ENCODE measurements at places on chromosomes 16 and 17.
A peak's percentile ranks its signal among the peaks of the same experiment; 100 is the strongest.

DNA sequence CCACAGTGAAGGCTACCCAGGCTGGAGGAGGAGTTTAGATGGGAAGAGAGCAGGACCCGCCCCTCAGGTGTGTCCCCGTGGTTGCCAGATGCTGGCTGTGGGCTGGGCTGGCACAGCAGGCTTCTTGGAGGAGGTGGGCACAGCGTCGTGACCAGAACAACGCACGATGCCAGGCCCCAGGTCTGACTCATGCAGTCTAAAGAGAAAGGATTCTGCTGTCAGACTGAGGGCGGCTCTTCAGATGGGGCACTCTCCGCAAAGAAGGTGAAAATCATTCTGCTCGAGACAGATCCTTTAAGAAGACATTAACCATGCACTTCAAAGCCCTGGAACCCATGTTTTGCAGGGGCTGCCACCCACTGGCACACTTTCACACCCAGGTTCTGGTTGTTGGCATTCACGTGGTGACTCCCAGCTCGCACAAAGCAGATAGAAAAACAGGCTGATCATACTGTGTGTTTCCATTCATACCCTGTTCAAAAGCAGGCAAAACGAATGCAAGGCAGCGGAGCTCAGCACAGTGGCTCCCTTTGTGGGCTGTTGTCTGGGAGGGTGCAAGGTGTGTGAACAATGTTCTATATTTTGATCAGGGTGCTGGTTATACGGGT is 19.0 kb downstream of the CACNG4 start:
- no peak for DNase-seq

- DNase-seq, result peak; percentile 71
Observed at GRCh38 chr17:7932949-7933348, 943 bp downstream of the CNTROB start.

GRCh38 chr16:81651758-81652718 is 127.1 kb upstream of the PLCG2 start:
- DNase-seq, result no peak

- no peak for DNase-seq
Observed at GRCh38 chr16:26658915-26659314, 407.8 kb upstream of the C16orf82 start.

DNA sequence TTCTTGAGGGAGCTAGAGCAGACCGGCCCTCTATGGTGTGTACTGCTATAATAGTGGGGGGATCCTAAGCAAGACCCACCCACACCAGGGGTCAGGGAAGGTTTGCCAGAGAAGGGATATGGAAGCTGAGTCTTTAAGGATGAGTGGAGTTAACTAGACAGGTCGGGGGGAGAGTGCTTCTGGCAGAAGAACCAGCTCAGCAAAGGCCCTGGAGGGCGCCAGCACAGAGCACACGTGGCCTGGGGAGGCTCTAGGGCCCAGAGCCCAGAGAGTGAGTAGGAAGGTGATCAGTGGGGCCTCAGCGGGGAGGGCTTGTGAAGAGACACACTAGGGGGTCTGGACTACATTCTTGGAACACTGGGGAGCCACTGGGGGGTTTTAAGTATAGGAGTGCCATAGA is 21.1 kb downstream of the NGFR start:
- DNase-seq, result no peak

DNA sequence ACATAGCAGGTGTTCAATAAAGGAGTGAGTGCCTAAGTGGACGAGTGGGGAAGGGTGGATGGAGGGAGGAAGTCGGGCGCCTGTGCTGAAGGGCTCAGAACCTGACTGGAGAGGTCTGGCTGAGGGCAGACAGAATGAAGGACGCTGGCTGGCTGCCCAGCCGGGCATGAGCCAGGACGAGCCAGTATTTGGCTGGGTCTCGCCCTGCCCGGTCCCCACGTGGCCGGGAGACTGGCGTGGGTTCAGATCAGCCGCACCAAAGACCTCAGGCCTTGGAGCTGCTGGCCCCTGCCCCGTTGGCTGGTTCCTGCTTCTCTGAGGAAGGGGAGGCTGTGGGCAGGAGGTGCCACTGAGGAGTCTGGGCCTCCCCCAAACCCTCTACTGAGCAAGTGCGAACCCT is 79.8 kb downstream of the ENGASE start:
- DNase-seq, result no peak

DNA sequence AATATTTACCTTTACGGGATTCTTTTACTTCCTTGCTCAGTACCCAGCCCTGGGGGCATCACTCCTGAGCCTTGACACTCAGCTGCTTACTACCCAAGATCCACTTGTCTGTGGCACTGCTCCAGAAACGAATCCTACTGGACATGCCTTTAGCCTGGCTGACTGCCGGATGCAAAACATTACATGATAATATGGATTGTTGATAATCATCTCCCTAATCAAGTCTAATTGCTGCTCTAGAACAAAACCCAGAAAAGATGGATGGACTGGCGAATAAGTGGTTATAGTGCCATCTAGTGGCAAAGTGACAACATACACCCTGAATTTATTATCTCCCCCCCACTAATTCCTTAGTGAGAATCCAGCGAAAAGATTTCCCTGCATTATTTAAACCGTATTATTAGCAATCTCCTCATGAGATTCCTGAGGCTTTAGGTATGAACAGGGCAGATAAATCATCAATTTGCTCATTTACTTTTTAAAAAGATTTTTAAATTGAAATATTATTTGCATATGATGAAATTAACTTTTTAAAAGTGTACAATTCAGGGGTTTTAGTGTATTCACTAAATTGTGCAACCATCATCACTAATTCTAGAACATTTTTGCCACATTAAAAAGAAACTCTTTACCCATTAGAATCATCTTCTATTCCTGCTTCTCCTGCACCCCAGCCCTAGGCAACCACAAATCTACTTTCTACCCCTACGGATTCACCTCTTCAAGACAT is 61.6 kb downstream of the RGS9 start:
- peak; percentile 87 for DNase-seq

GRCh38 chr16:66603537-66604375 is 748 bp upstream of the CMTM3 start:
- DNase-seq, result peak; percentile 80

GRCh38 chr17:75105126-75106080 is 4.4 kb upstream of the ARMC7 start:
- peak; percentile 74 for DNase-seq

DNA sequence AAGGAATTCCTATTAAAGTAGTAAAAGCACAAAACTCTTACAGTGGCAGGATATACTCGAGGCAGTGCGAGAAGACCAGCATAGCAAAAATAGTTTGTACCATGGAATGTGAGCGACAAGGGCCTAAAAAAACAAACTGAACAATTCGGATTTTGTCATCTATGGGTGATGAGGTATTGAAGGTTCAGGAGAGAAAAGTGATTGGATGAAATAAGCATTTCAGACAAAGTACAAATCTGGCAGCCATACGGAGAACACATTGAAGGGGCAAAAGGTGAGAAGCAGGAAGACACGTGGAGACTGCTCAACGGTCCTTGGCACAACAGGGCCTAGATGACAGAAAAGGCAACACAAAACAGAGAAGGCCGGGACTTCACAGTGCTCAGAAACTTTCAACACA is 22.5 kb downstream of the MYH10 start:
- DNase-seq, result no peak

DNA sequence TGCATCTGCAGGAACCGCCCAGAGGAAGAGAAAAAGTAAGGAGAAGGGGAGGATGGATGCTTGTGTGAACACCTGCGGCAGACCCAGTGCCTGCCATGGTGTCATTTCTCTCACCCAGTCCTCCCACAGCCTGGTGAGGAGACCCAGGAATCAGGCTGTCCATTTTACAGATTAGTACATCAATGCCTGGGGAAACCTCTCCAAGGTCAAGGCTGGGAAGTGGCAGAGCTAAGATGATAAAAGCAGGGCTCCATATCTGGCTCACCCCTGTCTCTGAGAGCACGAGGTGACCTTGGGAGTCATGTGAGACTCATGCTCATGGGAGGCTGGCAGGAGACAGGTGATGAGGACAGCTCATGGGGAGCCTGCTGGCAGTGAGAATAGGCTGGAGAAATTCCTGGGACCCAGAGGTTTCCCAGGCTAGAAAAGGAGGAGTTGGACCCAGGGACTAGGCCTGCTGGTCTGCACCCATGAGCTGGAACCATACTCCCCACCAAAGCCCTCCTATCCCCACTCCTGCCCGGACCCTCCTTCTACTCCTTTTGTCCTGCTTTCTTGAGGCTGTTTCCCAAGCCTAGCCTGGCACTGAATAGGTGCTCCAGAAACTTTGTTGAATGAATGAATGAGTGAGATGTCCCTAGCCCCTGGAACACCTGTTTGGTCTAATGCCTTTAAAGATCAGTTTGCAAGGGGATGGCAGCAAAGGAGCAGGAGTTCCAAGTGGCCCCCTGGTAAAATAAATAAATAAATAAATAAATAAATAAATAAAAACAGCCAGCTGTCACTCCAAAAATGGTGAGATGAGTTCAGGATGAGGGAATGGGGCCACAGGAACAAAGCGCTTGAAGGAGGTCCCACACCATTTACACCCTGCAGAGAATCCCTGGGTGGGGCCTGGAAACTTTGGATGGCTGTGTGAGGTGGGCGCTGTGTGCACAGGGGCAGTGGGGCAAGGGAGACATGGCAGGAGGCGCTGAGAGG is 1.6 kb downstream of the ZNF629 start:
- no peak for DNase-seq

DNA sequence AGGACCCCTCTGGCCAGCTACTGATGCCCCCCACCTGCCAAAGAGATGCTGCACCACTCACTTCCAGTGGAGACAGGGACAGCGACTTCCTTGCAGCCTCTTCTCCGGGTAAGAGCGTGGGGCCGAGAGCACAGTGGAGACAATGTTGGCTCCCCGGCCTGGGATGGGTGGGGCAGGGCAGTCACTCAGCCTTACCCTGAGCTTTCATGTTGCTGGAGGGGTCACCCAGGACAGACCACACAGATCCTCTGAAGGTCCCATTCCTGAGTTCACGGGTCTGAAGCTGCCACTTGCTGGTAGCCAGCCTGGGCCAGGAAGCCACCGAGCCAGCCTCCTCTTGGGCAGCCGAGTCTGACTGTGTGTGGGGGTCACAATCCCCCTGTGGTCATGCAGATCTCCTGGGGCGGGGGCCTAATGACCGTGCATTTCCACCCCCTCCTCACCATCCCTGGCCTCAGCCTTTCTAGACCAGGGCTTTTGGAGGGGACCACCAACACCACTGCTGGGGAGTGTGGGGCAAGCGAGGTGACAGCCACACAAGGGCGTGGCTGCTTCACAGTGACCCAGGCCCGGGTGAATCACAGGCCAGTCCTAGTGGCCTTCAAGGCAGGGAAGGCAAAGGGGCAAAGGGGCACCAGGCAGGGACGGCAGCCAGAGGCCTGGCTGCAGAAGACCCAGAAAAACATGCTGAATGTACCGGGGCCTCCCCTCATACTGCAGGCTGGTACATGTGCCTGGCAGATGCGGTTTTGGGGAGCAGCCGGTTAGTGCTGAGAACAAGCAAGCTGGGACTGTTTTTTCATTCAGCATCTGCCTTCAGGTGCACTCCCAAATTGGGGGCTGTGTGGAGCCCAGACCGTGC is 10.4 kb downstream of the TAF1C start:
- no peak for DNase-seq

DNA sequence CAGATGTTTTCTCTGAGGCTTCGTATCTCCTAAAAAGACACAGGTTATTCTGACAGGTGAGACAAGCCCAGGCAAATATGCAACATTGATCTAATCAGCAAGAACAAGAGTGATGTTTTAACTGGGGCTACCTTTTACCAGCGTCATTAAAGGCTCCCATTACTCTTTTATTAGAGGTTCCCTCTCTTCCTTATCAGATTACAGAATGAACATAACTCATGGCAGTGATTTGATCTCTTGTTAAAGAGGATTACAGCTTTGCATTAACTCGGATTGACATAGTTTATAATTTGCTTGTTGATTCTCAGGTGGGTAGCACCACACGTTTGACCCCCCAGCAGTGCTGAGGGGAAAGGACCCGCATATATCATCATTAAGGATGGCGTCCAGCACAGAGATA is 90.5 kb downstream of the AATF start:
- no peak for DNase-seq

DNA sequence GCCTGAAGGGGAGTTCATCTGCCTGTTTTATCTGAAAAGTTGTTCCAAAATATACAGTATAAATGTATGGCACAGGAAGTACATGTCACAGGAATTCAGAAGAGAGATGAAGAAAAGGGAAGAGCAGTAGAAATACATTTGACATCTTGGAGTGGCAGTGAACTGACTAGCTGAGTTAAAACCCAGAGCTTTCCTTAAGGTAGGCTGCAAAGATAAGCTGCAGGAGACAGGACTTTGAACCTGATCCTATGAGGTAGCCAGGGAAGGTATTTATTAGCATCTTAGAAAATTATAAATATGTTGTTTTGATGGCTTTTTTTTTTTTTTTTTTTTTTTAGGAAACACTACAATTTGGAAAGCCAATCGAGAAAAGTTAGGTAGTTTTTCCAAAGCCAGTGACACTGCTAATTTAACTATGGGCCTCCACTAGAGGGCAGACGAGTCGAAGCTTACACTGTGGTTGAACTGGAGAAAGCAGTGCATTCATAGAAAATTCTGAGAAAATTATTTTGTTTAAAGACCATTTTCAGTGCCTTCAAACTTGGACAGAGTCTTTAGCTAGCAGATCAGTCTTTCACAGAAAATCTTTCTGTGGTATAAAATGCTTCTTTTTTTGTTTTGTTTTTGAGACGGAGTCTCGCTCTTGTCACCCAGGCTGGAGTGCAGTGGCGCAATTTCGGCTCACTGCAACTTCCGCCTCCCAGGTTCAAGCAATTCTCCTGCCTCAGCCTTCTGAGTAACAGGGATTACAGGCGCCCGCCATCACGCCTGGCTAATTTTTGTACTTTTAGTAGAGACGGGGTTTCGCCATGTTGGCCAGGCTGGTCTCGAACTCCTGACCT is 122.3 kb downstream of the SSH2 start:
- peak; percentile 79 for DNase-seq

- no peak for DNase-seq
Observed at GRCh38 chr16:52963212-52963854, 89.4 kb downstream of the CHD9NB start.

- no peak for DNase-seq
Observed at GRCh38 chr16:72930396-72930795, 117.5 kb downstream of the ZFHX3 start.

- no peak for DNase-seq
Observed at GRCh38 chr17:18005496-18005895, 32.8 kb downstream of the DRC3 start.

DNA sequence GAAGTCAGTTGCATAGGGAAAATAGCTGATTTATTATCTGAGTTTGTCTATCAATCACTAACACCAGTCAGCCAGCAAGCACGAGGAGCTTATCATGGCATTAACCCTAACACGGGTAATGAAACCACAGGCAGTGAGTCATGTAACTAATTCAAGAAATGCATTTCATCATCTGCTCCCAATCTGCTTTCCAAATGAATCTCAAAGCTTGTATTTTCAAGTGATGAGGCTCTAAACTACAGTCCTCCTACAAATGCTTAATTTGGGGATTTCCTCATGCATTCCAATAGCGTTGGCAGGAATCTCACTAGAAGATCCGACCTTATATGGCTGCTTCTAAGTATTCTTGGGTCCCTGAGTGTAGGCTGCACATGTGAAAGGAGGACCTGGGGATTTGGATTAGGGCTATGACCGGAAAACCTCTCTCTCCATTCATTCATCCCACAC is 118.4 kb upstream of the HSBP1 start:
- peak; percentile 90 for DNase-seq

DNA sequence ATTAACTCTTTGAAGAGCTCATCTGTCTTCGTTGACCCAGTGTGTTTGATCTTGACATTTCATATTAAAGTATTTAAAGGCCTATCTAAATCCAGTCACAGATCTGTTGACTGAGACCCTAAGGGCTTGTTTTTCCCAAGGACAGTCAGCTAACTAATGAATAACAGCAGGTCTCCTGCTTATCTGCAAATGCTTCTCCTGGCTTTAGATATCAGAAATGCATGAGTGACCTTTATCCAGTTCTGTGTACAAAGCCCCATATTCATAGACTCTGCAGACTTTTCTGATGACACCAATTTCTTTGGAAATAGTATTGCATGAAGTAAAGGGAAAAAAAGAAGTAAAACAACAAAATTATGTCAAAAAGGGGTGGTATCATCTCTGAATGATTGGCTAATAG is 70.3 kb downstream of the YPEL2 start:
- no peak for DNase-seq

Data from GM03348 (cell line).